Erythroblast (primary cell): ENCODE measurements at places on chromosomes 7 and 10.

- DNase-seq = no peak
Observed at GRCh38 chr10:78684947-78685346, 383.8 kb upstream of the ZMIZ1 start.

DNA sequence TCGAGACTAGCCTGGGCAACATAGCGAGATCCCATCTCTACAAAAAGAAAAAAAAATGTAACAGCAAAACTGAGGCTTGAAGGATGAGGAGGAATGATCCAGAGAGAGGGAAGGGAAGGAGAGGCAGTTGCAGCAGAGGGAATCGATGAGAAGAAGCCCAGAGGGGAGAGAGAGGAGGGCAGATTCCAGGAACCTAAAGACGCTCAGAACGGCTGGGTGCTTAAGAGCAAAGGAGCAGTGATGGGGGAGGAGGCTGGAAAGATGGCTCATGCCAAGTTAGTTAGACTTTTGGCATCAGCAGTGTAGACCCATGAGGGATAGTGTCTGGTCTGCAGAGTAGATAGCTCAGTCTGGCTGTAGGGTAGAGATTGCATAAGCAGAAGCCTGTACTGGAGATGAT, 10.3 kb upstream of the MUC17 start:
- no peak for DNase-seq

GRCh38 chr7:101707587-101707986, 78.5 kb upstream of the MYL10 start:
- no peak for DNase-seq

GRCh38 chr7:8817448-8818036, 384.1 kb downstream of the NXPH1 start:
- no peak for DNase-seq

DNA sequence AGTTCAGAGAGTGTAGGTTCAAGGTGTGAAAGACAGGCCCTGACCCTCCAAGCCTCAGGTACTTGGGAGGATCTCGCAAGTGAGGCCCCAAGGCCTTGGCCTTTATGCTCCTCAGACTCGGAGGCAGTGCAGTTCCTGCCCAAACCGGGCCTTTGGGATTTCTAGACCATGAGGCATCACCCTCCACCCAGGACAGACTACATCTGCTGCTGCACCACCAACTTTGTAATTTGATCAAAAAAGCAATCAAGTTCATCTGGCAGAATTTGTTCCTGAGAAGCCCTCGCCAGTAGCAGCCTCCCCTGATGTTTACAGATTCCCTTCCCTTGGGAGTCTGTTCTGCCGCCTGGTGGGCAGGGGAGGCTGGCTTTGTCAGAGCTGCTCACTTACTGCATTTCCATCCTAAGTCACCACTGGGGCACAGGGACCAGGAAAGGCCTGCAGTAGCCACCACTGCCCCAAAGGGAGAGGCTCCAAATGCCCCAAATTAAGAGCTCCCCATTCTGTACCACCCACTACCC, 2.1 kb downstream of the CAMK2G start:
- no peak for DNase-seq

- no peak for DNase-seq
Observed at GRCh38 chr7:30918676-30919075, 7.0 kb downstream of the AQP1 start.

DNA sequence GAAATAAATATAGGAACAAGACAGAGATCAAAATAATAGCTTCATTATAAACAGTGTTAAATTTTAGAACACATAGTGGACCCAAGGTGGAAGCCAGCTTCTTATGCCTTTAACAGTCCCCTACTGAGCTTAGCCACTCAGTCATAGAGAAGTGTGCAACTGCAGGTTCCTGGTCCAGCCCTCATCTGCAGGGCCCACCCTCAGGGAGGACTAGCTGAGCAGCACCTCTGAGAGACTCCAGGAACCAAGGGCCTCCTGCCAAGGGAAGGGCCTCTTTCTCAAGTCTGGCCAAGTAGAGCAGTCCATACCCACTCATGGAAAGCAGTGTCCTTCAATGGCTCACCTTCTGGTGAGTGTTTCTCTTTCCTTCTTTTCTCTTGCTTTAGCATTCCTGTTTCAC, 173.7 kb upstream of the PRPS1L1 start:
- DNase-seq = no peak

DNA sequence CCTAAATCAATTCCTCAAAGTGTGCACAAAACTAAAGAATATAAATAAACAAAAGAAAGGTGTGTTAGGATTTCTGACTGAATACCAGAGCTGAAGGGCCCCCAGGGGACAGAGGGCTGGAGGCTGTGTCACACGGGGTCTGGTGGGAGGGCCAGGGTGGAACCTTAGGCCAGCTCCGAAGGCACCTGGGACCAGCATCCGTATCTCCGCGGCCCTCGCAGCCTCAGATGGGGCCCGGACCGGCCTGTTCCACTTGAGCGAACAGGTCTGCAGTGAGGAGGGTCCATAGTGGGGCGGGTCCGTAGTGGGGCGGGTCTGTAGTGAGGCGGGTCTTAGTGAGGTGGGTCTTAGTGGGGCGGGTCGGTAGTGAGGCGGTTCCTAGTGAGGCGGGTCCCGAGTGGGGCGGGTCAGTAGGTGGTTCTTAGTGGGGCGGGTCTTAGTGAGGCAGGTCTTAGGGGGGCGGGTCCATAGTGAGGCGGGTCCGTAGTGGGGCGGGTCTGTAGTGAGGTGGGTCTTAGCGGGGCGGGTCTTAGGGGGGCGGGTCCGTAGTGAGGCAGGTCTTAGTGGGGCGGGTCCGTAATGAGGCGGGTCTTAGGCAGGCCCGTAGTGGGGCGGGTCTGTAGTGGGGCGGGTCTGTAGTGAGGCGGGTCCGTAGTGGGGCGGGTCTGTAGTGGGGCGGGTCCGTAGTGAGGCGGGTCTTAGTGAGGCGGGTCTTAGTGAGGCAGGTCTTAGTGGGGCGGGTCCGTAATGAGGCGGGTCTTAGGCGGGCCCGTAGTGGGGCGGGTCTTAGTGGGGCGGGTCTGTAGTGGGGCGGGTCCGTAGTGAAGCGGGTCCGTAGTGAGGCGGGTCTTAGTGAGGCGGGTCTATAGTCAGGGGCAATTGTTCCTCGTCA, 15.1 kb downstream of the GPR146 start:
- DNase-seq = peak; percentile 75

- DNase-seq = no peak
Observed at GRCh38 chr7:70711452-70711851, 420.5 kb upstream of the GALNT17 start.

DNA sequence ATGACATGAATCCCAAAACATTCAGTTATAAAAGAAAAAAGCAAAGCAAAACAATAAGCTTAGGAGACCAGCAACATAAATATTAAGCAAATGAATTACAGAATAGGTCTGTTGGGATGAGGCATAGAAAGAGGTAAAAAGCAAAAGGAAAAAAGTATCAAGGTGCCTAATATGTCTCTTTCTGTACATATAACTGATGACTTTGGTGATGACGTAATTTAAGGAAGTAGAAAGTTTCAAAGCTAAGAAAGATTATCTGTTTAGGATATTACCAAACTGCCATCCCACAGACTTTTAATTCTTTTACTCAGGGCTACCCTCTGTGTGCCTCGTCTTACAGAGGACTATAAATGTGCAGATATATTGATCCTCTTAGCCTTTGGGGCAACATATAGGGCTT, 1066.5 kb downstream of the SORCS3 start:
- no peak for DNase-seq

- DNase-seq = peak; percentile 49
Observed at GRCh38 chr10:93061594-93062513, 1.3 kb downstream of the CYP26C1 start.

GRCh38 chr10:118511711-118512110, 83.7 kb downstream of the PRLHR start:
- no peak for DNase-seq

- DNase-seq = no peak
Observed at GRCh38 chr7:93453262-93453661, 121.3 kb downstream of the CALCR start.

- no peak for DNase-seq
Observed at GRCh38 chr7:143882020-143882603, 19.9 kb downstream of the TCAF1 start.

GRCh38 chr7:117143066-117143465, 179.8 kb downstream of the WNT2 start:
- no peak for DNase-seq

GRCh38 chr10:105140600-105140999, 499.5 kb downstream of the SORCS3 start:
- DNase-seq = no peak

GRCh38 chr7:97269741-97270140, 152.2 kb downstream of the SDHAF3 start:
- no peak for DNase-seq

DNA sequence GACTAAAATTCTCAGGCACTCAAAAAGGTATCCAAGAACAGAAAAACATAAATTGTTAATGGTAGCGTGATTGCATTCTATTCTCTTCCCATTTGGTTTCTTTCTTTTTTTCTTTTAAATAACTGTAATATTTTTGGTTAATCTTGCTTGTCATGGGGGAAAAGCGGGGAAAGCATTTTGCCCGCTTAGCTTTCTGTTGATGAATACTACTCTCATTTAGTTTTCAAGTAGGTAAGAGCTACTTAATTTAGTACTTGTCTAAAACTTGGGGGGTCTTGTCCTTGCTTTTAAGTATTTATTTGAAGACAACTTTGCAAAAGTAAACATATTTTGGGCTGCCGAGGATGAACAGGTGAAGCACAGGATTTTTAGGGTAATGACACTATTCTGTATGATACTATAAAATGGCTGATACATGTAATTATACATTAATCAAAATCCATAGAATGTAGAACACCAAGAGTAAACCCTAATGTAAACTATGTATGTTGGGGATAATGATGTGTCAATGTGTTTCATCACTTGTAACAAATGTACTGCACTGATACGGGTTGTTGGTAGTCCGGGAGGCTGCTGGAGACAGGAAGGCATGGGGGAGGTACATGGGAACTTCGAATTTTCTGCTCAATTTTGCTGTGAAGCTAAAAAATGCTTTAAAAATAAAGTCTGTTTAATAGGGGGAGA, 1.7 kb downstream of the TES start:
- DNase-seq = peak; percentile 56

- peak; percentile 56 for DNase-seq
Observed at GRCh38 chr10:128859738-128860386, 607.2 kb upstream of the MGMT start.

- DNase-seq = no peak
Observed at GRCh38 chr7:109094-109493, 83.3 kb upstream of the FAM20C start.

GRCh38 chr10:31274310-31274709, 44.7 kb upstream of the ZEB1 start:
- no peak for DNase-seq

DNA sequence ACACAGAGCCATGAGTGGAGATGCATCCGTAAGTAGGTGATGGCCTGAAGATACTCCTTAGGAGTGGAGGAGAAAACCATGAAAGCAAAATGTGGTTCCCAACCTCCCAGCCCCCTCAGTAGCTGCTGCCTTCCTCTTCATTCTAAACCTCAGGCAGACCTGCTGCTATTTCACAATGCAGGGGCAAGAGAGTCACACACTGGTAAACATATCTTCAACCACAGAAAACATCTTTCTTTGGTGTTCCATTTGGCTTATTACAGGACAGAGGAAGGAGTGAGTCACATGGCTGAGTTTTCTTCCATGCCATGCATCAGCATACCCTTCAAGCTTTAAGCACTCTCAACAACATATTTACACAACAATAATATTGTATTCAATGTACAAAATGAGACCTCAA, 342.1 kb downstream of the BMPER start:
- no peak for DNase-seq

DNA sequence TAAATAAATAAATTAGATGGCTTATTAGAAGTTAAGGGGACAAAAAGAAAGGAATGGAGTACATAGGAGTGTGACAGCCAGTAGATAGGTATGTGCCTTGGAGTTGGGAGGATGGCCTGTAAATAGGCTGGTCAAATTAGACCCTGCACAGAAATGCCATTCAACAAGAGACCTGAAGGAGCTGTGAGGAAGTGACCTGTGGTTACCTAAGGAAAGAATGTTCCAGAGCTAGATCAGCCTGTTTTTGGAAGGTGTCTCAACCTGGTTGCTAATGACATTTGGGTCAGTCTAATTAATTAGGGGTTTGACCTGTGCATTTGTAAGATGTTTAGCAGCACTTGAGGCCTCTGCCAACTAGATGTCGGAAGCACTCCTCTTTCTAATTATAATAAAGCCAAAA, 315.3 kb upstream of the PLXDC2 start:
- DNase-seq = no peak

GRCh38 chr7:78400038-78400437, 601.5 kb downstream of the PHTF2 start:
- no peak for DNase-seq

DNA sequence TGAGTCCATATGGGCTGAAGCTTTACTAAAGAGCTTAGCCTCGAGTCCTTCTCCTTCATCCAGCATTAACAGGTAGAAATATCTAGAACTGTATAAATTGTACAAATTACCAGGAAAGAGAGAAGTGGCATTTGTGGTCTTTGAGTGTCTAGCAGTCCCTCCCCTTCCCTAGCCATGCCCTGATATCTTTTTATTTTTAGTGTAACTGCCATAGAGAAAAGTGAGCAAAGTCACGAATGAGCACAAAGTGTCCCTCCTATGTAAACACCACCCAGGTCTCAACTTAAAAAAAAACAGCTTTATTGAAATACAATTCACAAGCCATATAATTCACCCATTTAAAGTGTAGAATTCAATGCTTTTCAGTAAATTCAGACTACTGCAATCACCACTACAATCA, 339.0 kb upstream of the ZMIZ1 start:
- DNase-seq = no peak

GRCh38 chr7:102415685-102416225, 17.6 kb upstream of the ORAI2 start:
- DNase-seq = peak; percentile 35

- no peak for DNase-seq
Observed at GRCh38 chr10:58439632-58440364, 54.6 kb downstream of the TFAM start.

GRCh38 chr7:44105832-44106231, 1.7 kb downstream of the AEBP1 start:
- no peak for DNase-seq

GRCh38 chr10:125105706-125106255, 54.6 kb downstream of the CTBP2 start:
- no peak for DNase-seq

DNA sequence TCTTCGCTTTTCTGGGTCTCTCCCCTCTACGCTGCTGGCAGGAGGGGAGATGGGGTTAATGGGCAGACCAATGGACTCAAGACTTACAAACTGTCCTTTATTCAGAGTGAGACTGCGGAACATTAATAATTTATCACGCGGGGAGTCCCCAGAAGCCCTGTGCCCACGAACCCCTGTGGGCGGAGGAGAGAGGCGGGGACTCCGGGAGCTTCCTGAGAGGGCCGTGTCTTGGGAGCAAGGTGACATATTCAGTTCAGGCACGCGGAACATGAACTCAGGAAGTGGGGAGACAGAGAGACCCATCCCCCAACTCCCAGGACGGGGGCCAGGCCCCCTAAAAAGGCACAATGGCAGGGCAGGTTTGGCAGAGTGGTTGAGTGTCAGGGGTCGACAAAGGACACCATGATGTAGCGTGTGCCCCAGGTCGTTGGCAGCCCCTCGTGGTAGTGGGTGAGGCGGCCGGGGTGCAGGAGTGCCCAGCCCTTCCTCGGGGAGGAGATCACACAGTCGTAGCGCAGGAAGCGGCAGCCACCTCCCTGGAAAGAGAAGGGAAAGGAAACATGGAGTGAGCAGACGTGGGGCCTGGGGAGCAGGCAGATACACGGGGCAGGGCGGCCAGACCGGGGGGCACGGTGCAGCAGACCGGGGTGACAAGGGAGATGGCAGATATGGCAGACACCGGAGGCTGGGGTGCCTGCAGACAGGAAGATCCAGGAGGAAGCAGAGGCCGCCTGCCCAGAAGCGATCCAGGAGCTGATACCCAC, 5.2 kb upstream of the MOGAT3 start:
- DNase-seq = no peak

GRCh38 chr10:107083388-107084009, 81.0 kb downstream of the SORCS1 start:
- no peak for DNase-seq

- no peak for DNase-seq
Observed at GRCh38 chr7:82953324-82954027, 209.2 kb downstream of the PCLO start.
